ENCODE measurements at places on chromosomes 13 and 19.

GRCh38 chr13:95137096-95137495 is 164.2 kb downstream of the ABCC4 start:
- no peak for DNase-seq

- no peak for DNase-seq
Observed at GRCh38 chr19:23285948-23286347, 35.8 kb upstream of the ZNF724 start.

DNA sequence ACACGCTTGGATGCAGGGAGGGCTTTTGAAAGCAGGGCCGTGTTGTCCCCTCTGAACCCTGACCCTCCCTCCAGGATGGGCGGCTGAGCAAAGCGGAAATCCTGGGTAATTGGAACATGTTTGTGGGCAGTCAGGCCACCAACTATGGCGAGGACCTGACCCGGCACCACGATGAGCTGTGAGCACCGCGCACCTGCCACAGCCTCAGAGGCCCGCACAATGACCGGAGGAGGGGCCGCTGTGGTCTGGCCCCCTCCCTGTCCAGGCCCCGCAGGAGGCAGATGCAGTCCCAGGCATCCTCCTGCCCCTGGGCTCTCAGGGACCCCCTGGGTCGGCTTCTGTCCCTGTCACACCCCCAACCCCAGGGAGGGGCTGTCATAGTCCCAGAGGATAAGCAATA is 15.2 kb downstream of the RCN3 start:
- no peak for DNase-seq

DNA sequence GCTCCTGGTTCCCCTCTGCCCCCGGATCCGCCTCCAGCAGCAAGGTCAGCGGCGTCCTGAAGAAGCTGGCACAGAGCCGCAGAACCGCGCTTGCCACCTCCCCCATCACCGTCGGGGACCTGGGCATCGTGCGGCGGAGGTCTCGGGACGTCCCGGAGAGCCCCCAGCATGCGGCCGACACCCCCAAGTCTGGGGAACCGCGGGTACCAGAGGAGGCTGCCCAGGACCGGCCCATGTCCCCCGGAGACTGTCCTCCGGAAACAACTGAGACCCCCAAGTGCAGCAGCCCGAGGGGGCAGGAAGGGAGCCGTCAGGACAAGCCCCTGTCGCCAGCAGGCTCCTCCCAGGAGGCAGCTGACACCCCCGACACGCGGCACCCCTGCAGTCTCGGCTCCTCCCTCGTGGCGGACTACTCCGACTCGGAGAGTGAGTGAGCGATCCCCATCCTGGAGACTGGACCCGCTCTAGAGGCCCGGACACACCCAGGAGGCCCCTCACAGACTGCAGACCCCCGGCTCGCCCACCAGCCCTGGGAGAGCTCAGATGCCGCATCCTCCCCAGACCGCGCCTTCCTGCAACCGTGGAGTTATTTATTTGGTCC is 1.6 kb upstream of the MRI1 start:
- no peak for DNase-seq

DNA sequence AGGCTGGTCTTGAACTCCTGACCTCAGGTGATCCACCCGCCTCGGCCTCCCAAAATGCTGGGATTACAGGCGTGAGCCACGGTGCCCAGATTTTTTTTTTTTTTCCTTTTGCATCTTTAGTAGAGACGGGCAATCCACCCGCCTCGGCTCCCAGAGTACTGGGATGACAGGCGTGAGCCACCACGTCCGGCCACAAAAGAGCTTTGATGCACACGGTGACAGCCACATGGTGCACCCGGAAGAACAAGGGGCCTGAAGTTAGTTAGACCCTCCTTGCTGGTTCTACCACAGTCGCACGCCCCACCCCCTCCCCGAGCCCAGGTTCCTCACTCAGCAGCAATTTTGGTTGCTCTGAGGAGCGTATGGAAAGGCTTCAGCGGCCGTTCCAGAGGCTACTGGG is 54.2 kb upstream of the USE1 start:
- no peak for DNase-seq

DNA sequence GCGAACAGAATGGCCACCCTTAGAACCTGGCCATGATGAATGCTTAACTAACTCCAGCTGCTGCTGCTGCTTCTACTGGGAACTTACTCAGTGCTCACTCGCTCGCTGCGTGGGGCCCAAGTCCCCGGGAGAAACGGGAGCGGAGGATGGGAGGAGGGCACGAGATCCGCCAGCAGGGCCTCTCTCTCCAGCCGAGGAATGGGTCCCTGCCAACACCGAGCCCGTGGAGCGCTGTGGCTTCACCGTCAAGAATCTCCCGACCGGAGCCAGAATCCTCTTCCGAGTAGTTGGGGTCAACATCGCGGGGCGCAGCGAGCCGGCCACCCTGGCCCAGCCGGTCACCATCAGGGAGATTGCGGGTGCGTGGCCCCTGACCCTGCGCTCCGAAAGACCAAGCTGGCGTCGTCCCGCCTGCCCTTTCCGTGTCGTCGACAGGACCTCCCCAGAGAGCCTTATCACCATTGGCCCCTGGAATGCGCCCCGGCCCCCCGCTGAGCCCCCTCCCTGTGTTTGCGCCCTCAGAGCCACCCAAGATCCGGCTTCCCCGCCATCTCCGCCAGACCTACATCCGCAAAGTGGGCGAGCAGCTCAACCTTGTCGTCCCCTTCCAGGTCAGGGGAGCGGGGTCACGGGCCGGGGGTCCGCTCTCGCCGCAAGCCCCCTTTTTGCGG is 17.8 kb upstream of the EMC10 start:
- DNase-seq: no peak

DNA sequence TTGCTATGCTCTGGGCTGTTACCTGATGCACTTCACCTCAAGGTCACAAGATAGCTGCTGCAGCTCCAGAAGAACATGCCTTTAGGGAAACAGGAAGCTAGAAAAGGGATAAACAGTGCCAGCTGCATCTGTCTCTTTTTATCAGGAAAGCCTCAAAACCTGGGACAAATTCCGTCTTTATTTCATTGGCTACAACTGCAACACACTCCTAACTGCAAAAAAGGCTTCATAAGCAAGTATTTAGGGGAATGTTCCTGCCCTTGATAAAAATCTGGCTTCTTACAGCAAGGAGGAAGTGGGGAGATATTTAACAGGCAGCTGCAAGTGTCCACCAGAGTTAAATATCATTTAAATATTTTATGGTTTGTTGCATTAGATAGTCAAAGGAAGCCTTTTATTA is 34.2 kb upstream of the SERTM1 start:
- no peak for DNase-seq

- DNase-seq: no peak
Observed at GRCh38 chr19:44598880-44599279, 14.5 kb upstream of the IGSF23 start.

DNA sequence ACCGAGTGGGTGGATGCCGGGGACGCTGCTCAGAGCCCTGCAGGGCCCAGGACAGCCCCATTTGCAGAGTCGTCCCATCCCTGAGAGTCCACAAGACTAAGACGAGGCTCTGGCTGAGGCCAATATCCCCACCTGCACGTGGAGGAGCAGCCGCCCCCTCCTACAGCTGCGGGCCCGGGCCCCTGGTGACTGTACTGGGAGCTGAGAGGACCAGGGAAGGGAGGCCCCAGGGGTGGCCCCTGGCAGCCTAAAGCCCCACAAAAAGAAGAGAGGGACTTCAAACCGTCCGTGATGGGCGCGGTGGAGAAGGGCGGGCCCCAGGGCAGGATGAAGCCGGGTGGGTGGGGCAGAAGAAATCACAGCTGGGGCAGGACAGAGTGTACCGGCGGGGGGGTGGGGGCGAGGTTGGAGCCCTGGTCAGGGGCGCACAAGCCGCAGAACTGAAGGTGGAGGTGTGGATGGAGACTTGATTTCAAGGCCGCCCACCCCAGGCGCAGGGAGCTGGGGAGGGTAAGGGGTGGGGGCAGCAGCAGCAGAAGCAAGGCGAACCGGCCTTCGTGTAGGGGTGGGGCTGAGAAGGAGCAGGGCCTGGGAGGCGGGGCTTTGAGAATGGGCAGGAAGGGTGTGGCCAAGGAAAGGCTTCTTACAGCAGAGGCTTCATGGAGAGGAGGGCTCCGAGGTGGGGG is 12.9 kb downstream of the CFD start:
- DNase-seq: peak; percentile 28

- no peak for DNase-seq
Observed at GRCh38 chr19:11495885-11496284, 9.8 kb downstream of the ZNF653 start.
